ENCODE measurements at places on chromosomes 7 and 10.

DNA sequence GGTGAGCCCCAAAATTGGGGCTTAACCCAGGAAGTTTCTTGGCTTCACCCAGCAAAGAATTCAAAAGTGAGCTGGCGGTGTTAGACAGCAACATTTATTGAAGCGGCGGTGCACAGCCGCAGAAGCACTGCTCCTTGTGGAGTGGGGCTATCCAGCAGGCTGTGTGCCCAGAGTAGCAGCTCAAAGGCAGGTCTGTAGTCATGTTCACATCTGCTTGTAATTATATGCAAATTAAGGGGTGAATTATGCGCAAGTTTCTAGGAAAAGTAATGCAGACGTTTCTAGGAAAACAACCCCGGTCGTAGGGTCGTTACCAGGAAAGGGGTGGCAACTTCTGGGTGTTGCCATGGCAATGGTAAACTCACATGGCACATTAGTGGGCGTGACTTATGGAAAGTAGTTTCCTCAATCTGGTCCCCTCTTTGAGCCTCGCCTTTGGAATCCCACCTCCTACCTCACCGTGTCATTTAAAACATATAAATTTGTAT lies 13.7 kb upstream of the KBTBD2 start:
- DNase-seq: peak; percentile 25

DNA sequence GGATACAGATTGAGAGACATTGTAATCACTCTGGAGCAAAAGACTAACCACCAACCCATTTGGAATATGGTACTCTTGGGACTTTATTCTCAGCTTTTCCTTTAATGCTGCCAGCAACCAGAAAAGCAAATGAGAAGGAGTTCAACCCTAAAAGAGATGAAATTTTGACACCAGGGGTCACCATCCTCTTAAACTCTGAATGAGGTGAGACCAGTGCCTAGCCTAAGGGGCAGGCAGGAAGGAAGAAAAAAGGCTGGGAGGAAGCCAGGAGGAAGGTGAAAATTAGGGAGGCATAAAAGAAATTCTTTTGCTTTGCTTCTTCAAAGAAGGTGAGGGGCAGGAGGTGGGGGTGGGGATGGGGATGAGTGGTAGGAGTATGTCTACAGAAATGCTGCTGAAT lies 135.8 kb downstream of the JAZF1 start:
- DNase-seq: no peak

DNA sequence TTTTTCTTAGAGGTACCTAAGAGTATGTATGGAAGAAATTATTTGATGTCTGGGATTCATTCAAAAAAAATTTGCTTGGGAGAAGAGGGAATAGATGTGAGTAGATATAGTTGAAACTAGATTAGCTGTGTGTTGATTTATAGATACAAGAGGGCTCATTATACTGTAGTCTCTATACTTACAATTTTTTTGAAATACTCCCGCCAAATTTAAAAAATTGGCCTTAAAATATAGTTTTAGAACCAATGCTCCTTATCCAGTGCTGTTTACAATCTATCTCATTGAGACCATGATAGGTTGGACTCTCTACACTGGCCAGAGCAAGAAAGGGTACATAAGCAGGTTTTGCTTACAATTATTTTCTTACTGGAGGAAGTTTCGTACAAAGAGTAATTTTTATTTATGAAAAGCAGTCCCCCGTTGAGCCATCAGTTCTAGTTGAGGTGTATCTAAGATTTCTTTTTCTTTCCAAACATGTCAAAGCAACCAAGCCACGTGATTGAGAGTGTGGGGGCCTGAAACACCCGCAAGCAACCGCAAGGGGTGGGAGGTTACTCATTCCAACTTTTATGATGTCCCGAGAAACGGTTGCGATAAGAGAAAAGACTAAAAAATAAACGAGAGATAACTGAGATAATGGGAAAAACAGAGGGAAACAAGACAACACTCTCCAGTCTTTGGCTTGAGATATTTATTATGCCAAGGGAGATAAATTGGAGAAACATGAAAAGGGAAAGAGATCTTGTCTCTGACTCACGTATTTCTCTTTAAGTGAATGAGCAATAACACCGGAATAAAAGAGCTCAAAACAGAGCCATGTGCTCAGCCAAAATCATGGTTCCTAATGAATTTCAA lies 729.2 kb downstream of the LRMDA start:
- no peak for DNase-seq

DNA sequence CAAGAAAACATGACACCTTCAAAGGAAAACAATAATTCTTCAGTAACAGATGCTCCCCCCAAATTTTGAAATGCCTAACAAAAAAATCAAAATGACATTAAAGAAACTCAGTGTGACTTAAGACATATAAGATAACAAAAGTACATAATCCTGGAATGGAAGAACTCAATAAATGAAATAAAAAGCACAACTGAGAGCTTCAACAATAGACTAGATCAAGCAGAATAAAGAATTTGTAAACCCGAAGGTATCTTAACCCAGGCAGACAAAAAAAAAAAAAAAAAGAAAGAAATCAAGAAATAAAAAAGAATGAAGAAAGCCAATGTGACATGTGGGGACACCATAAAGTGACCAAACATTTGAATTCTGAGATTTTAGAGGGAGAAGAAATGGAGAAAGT lies 27.7 kb upstream of the LRRD1 start:
- DNase-seq: no peak

GRCh38 chr7:129948338-129948737 lies 4.4 kb downstream of the UBE2H start:
- DNase-seq: no peak

DNA sequence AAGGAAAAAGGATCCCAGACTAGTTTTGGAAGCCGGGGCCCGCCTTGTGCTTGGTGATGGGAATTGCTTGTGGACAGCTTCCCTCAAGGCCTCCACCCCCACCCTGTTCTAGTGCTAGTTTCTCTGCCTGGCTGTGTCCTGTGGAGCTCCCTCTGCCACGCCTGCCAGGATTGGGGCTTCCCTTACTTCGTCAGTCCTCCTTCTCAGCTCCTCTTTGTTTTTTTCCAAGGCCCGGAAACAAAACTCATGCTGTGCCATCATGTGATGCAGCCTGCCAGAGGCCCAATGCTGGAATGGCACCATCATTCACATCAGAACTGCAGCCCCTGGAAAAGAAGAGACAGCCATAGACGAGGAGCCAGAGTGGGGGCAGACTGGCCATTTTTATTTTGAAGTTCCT lies 11.2 kb downstream of the YKT6 start:
- no peak for DNase-seq

DNA sequence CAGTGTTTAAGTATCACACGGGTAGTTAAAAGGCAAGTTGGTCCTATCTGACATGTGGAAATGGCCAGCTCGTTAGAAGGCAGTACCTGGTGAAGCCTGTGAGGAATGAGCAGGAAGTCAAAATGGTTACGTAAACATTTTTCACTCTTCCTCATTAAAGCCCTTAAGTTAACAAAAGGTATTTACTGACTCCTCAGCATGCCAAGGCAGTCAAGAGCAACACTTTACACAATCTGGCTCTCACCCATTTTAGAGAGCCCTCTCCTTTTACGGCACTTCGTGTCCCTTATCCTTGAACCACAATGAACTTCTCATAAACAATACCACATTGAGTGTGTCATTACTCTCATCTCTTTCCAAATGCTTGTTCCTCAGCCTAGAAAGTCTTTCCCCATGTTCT lies 11.0 kb upstream of the RSBN1L start:
- no peak for DNase-seq

DNA sequence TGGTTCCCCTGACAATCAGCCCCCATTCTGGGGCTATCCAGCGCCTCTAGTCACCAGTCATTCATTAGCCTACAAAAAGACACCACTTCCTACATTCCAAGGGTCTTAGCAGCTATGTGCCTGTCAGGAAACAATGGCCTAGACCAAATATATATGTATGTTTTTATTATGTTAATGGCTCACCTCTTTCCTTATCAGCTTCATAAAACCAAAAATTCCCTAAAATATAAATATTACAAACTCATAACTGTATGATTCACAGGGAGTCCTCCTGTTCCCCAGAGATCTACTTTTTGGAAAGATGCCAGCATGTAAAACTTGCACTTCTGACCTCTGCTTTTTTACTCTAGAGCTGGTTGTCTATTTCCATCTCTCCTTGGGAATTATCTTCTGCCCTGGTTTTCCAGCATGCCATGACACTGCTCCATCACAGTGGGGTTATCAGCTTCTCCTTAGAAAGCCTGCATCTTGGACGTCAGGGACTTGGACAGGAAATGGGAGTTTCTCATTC lies 79.2 kb downstream of the ABCA13 start:
- peak; percentile 30 for DNase-seq

DNA sequence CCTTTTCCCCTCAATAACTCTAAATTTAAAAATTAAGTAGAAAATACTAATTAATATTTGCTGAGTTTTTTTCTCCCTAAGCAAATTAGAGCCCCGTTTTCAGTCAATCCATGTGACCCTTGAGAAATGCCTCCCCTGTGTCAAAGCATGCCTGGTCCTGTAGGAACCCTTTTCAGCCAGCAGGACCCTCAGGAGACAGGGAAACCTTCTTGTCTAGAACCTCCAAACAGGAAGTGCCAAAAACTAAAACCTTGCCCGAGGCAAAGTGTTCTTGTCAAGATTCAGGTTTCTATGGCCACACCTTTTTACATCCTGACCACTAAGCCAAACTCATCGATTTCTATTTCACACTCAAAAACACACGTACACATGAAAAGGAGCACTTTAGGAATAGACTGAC lies 60.1 kb upstream of the NFE2L3 start:
- no peak for DNase-seq

DNA sequence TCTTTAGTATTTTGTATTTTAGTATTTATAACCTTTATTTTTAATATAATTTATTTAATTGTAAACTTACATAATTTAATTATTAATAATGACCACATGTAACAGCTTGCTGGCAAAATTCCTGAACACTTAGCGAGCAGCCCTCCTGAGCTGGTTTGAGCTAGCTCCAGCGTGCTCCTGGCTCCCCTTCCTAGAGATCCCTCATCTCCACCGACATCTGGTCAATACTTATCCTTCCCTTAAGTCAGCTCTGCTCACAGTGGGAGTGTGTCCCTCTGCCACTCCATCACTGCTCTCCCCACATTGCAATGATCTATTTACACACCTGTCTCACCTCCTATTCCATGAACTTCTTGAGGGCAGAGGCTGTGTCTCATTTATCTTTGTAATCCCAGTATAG lies 20.6 kb upstream of the TBXAS1 start:
- no peak for DNase-seq

GRCh38 chr7:115491744-115492380 lies 538.7 kb downstream of the TFEC start:
- no peak for DNase-seq

GRCh38 chr10:130027716-130028464 lies 63.8 kb upstream of the EBF3 start:
- DNase-seq: no peak

DNA sequence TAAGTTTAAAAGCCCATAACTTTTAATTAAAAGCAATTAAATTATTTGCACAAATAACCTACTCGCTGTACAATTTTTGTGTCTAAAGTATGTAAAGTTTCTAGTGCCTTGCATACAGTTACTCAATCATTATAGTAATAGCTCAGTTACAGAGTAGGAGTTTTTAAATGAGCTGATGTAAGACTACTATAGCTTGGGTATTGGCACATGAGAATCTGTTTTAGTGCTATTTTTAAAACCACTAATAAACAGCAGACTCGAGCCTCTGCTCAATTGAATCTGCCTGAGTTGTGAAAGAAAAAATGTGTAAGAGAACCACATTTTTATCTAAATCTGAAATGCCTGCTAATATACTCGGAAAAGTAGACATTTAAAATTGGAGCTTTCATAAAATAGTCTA lies 31.1 kb downstream of the CTNNA3 start:
- no peak for DNase-seq

DNA sequence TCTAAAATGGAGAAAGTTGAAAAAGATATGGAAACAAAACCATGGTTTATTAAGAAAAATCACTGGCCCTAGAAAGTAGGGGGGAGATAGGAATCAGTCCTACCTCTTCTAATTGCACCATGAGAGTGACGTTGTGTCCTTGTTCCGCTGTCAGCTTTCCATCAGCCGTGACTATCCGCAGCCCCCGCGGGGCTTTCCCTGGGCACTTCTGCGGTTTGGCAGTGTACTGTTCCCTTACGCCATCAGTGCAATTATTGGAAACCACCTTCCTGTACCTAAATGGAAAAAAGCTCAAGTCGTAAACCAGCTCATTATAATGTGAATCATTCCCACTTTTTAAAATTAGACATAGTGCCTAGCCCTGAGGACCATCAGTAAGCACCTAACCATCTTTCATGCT lies 512.2 kb downstream of the SORCS1 start:
- DNase-seq: no peak

DNA sequence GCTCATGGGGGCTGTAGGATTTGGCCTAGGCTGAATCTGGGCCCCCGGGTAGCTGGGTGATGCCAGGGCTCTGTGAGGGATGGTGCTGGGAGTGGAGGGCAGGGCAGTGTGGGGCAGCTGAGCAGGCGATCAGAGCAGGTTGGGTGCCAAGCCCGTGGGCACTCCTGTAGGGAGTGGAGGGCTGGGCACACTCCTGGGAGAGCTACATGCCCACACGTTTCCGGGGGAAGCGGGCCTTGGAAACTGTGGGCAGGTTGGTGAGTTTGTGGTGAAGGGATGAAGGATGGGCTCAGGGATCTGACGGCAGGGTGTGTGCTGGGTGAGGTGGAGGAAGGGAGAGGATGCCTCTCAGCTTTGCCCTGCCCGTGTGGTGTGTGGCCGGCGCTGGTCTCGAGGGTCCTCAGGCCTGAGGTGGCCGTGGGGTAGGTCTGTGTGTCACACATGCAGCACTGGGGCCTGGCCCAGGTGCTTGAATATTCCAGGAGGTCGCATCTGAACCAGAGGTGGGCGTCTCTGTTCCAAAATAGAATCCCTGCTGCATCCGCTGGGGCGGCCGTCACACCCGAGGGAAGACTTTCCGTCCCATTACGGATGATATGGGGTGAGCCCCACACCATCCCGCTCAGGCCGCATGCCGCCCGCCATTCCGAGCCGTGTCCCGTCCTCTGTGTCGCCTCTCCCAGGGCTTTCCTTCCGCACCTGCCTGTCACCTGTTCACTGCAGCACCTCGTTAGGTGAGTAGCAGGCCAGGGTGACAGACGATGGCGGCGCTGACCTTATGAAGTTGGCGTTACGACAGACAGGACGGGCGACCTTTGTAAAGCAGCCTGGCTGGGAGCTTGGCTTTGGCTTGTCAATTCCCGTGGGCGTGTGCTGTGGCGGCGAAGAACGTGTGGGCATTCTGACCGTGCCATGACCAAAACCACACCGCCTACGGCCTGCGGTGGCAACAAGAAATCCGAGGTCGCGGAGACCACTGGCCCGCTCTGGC lies 143.6 kb downstream of the ACTR3B start:
- DNase-seq: no peak

DNA sequence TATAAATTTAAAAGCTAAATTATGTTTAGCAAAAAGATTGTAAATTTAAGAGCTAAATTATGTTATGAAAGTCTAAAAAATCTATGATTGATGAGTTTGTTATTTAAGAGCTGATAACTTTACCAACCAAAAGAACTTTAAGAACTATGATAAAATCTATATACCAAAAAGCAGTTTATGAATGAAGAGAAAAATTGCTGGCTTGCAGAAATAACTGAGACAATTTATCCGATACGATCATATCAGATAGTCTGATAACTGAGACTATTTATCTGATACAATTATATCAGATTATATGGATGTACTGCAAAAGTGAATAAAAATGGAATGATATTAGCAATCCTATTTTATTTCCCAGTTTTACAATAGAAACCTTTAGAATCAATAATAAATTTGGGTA lies 50.2 kb downstream of the IQUB start:
- no peak for DNase-seq

Measured in kidney capillary endothelial cell (primary cell).